ENCODE measurements at places on chromosomes 11 and 22.
A peak's percentile ranks its signal among the peaks of the same experiment; 100 is the strongest.

DNA sequence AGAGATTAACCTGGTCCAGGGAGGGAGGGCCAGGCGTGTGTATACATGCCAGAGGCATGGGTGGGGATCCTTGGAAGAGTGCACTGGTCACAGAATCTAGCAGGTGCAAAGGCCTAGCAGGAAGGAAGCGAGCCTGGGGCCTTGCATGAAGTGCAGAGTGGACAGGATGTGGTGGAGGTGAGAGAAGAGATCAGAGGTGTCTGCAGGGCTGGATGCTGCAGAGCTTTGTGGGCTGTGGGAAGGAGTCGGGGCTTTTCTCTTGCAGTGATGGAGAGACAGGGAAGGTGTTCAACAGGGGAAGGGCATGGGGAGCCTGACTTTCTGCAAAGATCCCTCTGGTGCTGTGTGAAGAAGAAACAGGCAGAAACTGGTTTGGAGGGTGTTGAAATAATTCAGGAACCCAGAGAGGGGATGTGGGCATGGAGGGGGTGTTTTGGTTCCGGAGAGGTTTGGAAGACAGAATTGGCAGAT, 2.5 kb upstream of the TPST2 start:
- no peak for DNase-seq

DNA sequence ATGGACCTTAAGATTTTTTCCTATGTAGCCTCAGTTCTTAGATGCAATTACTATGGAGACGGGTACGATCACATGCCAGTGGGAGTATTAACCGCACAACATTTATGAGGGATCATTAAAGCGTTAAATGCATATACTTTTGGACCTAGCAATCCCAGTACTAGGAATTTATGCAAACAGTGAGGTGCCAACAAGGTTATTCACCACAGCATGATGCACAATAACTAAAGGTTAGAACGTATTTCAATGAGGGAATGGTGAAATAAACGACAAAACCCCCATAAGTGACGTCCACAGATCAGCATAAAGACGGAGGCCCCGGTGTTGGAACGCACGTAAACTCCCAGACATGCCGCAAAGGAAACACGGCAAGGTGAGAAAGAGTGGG, 539 bp downstream of the SIRT3 start:
- DNase-seq: no peak

- peak; percentile 81 for DNase-seq
These were observed 3.2 kb upstream of the CSDC2 start for GRCh38 chr22:41557401-41558240.

DNA sequence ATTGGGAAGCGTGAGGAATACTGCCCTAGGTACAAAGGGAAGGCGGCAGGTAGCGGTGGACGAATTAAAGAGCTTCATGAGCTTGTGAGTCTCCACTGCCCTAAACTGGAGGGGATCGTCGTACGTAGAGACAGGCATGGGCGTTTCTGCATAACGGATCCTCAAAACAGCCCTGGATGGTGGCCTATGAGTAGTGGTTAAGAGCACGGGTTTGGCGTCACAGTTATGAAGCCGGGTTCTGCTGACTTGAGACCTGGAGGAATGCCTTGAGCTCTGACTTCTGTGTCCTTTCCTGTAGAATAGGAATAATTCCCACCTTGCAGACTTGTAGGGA, 335 bp downstream of the TMEM138 start:
- peak; percentile 33 for DNase-seq

DNA sequence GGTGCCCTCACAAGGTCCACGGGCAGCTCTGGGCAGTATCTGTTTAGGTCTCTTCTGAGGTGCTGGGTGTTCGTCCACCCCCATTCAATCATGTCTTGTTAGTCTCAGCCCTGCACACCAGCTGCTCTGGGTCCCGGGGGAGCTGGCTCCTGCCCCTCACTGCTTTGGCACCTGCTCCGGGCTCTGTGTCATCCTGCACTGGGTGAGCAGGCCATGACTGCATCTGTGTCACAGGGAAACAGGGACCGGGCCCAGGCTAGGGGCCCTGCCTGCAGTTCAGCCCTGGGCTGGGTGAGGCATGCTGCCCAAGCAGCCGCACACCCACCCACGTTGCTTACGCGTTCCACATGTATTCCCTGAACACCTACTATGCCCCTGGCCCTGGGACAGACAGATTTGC, 43.9 kb downstream of the ELFN2 start:
- DNase-seq: no peak

DNA sequence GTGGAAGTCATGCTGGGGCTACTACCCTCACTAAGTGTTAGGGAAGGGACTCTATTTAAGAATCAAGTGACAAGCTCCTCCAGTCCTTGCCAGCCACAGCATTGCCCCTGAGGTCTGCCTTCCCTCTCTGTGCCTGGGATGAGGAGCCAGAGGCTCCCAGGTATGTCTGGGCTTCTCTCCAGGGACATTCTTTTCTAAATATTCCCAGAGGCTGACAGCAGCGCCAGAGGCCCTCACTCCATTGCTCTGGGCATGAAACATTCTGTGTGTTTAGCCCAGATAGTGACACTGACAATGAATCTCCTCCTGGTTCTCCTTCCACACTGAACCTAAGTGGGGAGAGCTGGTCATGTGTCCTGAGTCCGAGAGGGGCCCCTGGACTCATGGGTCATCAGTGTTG, 2.2 kb downstream of the OR51E1 start:
- no peak for DNase-seq

- no peak for DNase-seq
These were observed 48.4 kb downstream of the CD6 start for GRCh38 chr11:61019832-61020405.

GRCh38 chr22:37907036-37907954, 1.2 kb downstream of the MICALL1 start:
- DNase-seq: no peak

- DNase-seq: peak; percentile 93
These were observed 141.1 kb upstream of the NARS2 start for GRCh38 chr11:78715639-78716311.

- no peak for DNase-seq
These were observed 10.6 kb downstream of the TMEM184B start for GRCh38 chr22:38262051-38262795.

- peak; percentile 84 for DNase-seq
These were observed 61.4 kb upstream of the ASPHD2 start for GRCh38 chr22:26367402-26368245.

DNA sequence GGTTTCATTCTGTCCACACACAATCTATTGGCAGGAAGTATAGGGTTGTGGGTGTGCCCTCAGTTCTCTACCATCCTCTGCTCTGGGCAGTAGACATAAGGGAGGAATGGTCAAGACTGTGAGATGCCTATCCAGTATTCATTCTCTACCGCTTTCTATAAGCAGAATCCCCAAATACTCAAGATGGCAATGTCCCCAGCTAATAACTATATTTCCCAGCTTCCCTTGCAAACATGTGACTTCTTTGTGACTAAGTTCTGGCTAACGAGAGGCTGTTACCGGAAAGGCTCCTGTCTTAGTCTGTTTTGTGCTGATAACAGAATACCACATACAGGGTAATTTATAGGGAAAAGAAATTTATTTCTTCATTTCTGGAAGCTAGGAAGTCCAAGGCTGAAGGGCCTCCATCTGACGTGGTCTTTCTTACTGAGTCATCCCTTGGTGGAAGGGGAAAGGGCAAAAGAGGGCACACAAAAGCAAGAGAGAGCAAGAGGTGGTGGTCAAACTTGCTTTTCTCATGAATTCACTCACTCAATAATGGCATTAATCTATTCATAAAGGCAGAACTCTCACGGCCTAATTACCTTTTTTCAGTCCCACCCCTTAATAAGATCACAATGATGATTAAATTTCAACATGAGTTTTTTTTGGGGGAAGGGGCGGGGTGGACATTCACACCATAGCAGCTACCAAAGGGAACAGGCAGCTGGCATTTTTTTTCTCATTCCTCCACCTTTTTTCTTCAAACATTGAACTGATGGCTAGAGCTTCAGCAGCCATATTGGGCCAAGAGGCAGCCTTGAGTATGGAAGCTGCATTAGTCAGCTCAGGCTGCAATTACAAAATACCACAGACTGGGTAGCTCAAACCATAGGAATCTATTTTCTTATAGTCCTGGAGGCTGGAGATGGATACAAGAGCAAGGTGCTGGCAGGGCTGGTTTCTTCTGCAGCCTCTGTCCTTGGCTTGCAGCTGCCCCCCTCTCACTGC, 109.7 kb upstream of the OR9Q1 start:
- no peak for DNase-seq

DNA sequence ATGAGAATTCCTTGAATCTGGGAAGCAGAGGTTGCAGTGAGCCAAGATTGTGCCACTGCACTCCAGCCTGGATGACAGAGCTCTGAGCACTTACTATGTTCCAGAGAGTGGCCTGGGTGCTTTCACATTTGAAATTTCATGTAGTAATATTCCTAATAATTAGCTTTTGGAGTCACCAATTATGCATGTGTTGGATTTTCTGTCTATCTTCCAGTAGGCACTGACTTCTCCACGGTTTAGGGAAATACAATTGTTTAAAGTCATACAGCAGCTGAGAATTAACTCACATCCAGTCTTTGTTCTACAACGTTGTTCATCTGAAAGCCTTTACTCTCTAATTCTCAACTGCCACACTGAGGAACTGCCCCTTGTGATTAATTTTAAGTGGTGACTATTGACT, 150.2 kb downstream of the CSNK2A3 start:
- no peak for DNase-seq

GRCh38 chr11:120707098-120707497, 195.6 kb downstream of the GRIK4 start:
- DNase-seq: no peak

GRCh38 chr22:46582281-46582933, 37.8 kb upstream of the GRAMD4 start:
- no peak for DNase-seq

- DNase-seq: no peak
These were observed 11.4 kb downstream of the DNAL4 start for GRCh38 chr22:38782402-38783094.

DNA sequence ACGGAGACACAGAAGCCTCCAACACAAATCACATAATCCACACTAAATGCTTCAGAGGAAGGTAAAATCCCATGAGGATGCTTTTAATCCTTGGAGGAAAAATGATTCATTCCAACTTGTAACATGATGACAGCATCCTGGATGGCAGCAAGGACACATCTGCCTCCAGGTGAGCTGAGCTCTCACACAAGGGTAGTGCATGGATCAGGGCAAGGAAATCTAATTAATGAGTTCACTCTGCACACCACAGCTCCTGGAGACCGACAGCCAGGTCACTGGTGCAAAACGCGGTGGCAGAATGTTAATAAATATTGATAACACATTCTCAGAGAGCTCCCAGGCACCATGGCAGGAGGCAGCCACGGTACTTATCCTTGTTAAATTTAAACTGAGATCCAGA, 40.3 kb upstream of the CYP2D6 start:
- no peak for DNase-seq

- peak; percentile 77 for DNase-seq
These were observed at the start of gene TMEM121B for GRCh38 chr22:17121233-17122195. Gene TMEM121B (minus strand): TSS chr22:17121360. CDS start chr22:17121127, 233 bp downstream.

DNA sequence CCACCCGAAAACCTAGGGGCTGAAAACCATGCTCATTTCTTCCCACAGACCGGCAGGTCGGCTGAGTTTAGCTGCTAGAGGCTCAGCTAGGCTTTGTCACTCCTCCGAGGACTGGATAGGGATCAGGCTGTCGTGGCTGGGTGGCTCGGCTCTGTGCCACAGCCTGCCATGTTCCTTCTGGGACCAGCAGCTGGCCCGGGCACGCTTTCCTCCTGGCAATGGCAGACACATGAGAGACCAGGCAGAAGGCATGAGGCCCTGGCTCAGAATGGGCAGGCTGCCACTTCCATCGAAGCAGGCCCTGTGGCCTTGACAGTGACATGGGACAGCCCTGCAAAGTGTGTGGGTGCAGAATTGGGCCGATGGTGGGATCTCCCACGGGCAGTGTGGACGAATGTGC, 20.9 kb downstream of the PARVG start:
- no peak for DNase-seq

GRCh38 chr11:9507277-9507580, 46.4 kb downstream of the ZNF143 start:
- no peak for DNase-seq

GRCh38 chr11:124978316-124978715, 24.3 kb downstream of the CCDC15 start:
- no peak for DNase-seq

GRCh38 chr11:1864231-1864630, 11.3 kb downstream of the LSP1 start:
- no peak for DNase-seq

GRCh38 chr11:86800960-86801272, 574 bp downstream of the PRSS23 start:
- no peak for DNase-seq

DNA sequence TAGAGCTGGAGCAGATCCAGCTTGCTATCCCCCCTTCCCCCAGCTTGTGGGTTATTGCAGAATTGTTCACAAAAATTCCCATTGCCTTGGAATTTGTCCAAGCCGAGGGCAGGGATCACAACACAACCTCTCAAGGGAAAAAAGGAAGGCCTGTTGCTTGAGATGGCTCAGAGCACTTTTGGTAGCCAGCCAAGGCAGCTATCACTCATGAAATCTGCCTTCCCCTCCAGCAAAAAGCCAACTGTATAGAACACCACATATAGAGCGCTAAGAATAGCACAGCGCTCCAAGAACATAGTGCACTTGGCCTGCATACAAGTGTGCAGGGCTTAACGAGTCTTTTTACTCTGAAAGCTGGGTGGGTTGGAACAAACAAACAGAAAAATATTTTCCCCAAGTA, 46.2 kb downstream of the FAM83F start:
- DNase-seq: peak; percentile 31

GRCh38 chr11:44017443-44018126, 30.2 kb upstream of the ACCSL start:
- no peak for DNase-seq

GRCh38 chr11:84136926-84137325, 850.8 kb upstream of the CCDC90B start:
- DNase-seq: no peak

- DNase-seq: no peak
These were observed 21.0 kb downstream of the TNRC6B start for GRCh38 chr22:40198733-40199132.

GRCh38 chr11:39745401-39745800, 1714.1 kb downstream of the LRRC4C start:
- DNase-seq: peak; percentile 39

DNA sequence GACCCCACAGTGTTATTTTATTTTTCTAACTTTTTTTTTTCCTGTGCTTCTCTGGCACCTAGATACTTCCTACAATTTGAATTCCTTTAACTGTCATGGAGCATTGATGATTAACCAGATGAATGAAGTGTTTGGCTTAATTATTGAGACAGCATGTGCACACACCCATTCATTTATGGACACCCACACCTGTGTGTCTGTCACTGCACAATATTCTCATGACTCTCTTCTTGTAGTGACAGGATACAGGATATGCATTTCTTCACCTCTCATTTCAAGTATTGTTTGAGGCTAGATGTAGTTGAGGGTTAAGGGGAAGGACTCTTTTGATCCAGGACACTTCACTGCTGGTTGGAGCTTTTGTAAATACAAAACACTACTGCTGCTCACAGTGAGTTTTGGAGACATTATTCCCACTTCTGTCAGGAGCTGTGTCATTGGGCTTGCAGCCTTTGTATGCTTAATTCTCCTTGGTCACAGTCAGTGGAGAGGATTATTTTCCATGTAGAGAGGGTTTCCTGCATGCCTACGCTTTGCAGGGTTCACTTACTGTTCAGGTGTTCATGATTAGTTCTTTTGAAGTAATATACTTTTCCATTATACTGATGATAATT, 33.5 kb downstream of the SPECC1L start:
- DNase-seq: no peak

GRCh38 chr22:45102896-45103420, 60.8 kb upstream of the NUP50 start:
- DNase-seq: no peak

- no peak for DNase-seq
These were observed 16.5 kb downstream of the TANGO2 start for GRCh38 chr22:20037419-20037818.

GRCh38 chr11:35116245-35116644, 22.7 kb upstream of the CD44 start:
- peak; percentile 50 for DNase-seq

- no peak for DNase-seq
These were observed 37.6 kb upstream of the BIRC3 start for GRCh38 chr11:102279641-102280170.

Measured in urothelium cell line (cell line).